Retina (tissue), 1 donor: ENCODE measurements at places on chromosomes 11 and 22.

DNA sequence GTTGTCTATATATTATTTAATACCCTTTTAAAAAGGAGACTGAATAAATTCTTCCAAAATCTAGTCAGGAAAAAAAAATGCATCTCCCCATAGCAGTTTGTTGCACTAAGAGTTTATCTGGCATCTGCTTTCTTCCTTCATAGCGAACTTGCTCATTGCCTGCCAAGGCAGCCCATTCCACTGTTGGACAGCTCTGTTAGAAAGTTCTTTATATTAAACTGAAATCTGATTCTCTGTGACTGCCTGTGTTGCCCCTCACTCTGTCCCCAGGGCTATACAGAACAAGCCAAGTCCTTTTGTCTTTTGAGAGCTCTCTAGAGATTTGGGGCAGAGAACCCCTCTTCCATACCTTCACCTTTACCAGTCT, 3.3 kb upstream of the CHRDL2 start:
- DNase-seq, result no peak

DNA sequence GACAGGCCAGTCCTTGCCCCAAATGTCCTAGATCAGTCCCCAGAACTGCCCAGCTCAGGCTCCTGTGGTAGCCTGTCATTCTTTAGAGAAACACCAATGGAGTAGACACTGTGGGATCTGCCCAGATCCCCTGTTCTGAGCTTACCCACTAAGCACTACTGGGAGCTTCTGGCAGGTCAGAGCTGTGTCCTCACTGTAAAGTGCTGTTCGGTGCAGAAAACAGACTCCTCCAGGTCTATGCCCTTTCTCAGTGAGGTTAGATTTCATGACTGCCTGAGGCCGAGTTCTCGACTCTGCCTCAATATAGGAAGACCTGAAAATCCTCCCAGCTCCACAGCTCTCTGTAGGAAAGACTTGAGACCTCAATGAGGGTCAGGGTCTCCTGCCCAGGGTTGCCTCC, 67.5 kb upstream of the IGLL5 start:
- DNase-seq, result no peak

GRCh38 chr11:41868606-41869005, 409.2 kb upstream of the LRRC4C start:
- DNase-seq, result no peak

DNA sequence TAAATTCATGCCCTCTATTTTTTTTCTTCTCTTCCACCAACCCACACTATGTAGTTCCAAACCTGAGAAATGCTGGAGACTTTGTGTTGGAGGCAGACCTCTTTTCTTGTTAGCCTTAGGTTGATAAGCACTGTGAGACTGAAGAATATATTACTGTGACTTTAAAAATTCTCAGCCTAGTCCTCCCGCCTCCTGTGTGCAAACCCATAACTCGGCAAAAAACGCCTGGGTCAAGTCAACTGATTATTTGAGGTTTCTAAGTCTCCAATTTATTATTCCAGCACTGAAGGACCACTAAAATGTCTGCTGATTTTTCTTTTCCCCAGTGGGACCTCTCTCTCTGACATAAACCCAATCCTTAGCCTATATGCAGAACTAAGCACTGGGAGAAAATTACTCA, 1946.0 kb upstream of the RAG2 start:
- DNase-seq, result no peak

GRCh38 chr11:32341620-32342613, 93.4 kb downstream of the WT1 start:
- no peak for DNase-seq

GRCh38 chr11:86370171-86370570, 4.5 kb upstream of the CCDC81 start:
- no peak for DNase-seq

DNA sequence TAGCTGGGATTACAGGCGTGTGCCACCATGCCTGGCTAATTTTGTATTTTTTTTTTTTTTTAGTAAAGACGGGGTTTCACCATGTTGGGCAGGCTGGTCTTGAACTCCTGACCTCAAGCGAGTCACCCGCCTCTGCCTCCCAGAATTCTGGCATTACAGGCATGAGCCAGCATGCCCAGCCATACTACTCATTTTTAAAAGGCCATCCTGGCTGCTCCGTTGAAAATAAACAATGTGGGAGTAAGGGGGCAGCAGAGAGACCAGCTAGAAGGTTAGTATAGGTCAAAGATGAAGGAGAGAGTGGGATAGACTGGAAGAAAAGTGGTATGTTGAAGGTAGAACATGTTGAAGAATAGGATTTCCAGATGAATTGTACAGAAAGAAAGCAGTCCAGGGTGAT, 17.6 kb upstream of the LIN7C start:
- no peak for DNase-seq

- peak; percentile 35 for DNase-seq
These were observed 57.9 kb downstream of the NECTIN1 start for GRCh38 chr11:119671051-119671450.

- no peak for DNase-seq
These were observed 9.9 kb upstream of the TALDO1 start for GRCh38 chr11:737366-737765.

DNA sequence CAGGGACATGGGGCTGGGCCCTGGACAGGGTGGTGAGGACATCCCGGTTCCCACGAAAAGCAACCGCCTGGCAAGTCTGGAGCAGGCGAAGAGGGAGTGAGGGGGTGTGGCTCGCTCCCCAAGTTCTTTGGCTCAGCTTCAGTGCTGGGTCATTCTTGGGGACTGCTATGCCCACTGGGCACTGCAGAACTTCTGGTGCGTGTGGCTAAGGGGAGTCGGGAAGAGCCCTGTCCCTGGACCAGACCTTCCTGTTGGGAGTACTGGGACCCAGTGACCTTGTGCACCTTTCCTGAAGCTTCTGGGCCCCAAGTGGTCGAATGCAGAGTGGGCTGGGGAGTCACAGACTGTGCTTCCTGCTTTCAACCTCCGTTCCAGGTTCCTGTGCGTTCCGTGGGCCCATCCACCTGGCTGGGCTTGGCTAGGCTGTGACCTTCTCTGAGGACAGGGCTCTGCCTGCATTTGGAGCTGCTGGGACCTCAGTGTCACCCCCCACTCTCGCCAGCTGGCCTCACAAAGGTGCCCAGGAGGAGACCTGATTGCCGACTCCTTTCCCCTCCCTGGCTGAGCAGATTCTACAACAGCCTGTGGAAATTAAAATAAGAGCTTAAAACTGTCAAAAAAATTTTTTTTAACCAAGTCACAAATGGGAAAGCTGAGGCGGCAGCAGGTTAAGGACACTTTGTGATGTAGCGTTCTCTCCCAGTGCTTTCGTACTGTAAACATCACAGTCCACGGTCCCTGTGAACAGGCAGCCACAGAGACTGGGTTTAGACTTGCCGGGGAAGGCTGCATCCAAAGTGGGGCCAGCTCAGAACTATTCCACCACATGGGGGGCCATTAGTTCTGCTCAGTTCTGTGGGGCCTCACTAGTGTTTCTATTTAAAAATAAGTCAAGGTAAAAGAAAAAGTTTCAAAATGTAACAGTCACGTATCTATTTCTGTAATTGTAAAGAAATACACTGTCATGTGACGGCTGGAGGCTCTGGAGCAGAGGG, 63.8 kb upstream of the WNT7B start:
- no peak for DNase-seq

- no peak for DNase-seq
These were observed 22.3 kb upstream of the TESMIN start for GRCh38 chr11:68773521-68774193.

DNA sequence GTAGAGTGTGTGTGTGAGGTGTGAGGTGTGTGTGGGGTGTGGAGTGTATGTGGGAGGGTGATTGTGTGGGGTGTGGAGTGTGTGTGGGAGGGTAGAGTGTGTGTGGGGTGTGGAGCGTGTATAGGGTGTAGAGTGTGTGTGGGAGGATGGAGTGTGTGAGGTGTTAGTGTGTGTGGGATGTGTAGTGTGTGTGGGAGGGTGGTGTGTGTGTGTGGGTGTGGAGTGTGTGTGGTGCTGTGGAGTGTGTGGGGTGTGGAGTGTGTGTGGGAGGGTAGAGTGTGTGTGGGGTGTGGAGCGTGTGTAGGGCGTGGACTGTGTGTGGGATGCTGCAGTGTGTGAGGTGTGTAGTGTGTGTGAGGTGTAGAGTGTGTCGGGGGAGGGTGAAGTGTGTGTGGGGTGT, 356.1 kb downstream of the CADM1 start:
- DNase-seq, result no peak
